NCI-H1436 treated with DMSO at 0.1 percent for 48 hours (cell line): ENCODE measurements at places on chromosomes 3 and 15.

- DNase-seq = no peak
Observed at GRCh38 chr15:48031466-48031865, 89.3 kb upstream of the SLC24A5 start.

DNA sequence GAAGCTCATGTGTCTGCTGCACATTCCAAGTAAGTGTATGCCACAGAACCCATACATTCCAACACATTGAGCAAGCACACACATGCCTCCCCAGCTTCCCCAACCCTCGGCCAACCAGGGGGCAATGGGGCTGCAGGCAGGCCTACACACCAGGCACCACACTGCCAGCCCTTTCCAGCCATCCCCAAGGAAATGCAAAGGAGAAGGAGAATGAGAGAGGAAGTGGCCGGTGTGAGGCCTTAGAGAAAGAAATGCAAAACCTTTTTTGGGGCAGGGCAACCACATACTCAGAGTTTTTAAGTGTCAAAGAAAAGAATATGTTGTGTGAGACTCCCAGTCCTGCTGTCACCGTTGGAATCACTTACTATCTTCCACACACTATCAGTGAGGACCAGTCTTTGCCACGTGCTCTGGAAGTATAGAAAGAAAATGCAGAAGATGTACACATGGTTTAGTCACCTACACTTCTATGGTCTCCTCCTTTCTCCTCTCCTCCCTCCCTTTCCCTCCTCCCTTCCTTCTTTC is 11.1 kb downstream of the IGF2BP2 start:
- no peak for DNase-seq

GRCh38 chr15:73752806-73753193 is 351 bp downstream of the INSYN1 start:
- DNase-seq = no peak

GRCh38 chr3:135081856-135082434 is 286.9 kb downstream of the EPHB1 start:
- no peak for DNase-seq

DNA sequence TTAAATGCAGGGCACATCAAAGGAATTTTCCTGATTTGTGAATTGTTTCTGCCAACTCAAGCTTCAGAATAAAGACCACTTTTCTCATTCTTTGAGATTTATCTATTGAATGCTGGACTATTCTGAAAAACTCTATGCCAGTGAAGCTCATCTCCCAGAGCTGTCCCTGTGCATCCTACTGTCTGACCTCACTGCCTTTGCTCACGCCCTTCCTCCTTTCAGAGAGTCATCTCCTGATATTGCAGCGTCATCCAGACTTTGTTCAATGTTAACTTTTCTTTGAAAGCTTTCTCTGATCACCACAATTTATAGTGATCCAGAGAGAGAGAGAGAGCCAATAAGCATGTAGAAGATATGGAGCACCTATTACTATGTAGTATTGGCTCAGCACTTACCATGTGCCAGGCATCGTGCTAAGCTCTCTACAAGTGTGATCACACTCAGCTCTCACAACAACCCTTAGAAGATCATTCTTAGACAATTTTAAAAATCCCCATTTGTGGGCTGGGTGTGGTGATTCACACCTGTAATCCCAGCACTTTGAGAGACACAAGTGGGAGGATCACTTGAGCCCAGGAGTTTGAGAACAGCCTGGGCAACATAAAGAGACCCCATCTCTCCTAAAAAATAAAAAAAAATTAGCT is 30.2 kb upstream of the TLE3 start:
- DNase-seq = no peak
